ENCODE measurements at places on chromosomes 6 and 20. TPM values are rescaled to one million over a fixed set of nuclear protein-coding genes. Genes with fewer than 3 reads are reported as not detected.

BTNL2 gene
- not detected for total RNA-seq

LY6G5B gene
- 11.0 TPM for total RNA-seq

TNNC2 gene
- not detected for total RNA-seq

VPS52 gene
- 59.7 TPM for total RNA-seq

SASH1 gene
- total RNA-seq = 103 TPM

CST3 gene
- 727 TPM for total RNA-seq

- no peak for DNase-seq
Observed at GRCh38 chr20:32435449-32436107, 77.4 kb downstream of the ASXL1 start.

DNA sequence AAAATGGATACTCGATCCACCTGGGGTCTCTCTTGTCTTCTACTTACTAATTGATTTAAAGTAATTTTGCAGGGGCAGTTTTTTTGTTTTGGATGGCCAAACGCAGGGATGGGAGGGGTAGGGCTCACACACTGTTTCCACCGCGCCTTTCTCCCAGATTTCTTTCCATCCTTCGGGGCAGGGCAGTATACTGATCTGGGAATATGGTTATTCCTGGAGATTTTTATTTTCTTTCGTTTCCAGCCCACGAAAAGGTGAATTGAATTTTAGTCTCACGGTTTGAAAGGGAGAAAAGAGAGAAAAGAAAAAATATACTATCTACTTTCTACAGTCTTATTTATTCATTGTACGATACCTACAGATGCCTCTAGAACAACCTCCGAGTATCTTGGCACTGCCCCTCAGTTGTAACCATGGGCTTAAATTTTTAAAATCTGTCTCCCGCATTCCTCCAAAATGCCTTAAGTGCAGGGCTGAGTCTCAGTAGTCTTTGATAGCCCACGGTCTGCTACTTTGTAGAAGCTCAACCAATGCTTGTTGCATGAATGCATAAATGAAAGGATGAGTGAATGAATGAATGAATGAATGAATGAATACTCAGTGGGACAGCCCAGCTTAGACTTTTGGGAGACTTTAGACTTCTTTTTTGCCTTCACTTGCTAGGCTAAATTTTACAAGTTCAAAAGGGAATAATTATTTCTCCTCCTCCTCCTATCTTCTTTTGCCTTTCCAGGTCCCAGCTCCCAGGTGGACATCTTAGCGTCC is 18.1 kb upstream of the TRIM27 start:
- no peak for DNase-seq

- no peak for DNase-seq
Observed at GRCh38 chr6:6037179-6037578, 30.5 kb upstream of the NRN1 start.

- DNase-seq = no peak
Observed at GRCh38 chr20:52280407-52280806, 88.8 kb upstream of the ZFP64 start.

GRCh38 chr6:10166031-10166430 is 248.8 kb downstream of the TFAP2A start:
- no peak for DNase-seq

- no peak for DNase-seq
Observed at GRCh38 chr20:16069389-16070010, 503.7 kb downstream of the KIF16B start.

DNA sequence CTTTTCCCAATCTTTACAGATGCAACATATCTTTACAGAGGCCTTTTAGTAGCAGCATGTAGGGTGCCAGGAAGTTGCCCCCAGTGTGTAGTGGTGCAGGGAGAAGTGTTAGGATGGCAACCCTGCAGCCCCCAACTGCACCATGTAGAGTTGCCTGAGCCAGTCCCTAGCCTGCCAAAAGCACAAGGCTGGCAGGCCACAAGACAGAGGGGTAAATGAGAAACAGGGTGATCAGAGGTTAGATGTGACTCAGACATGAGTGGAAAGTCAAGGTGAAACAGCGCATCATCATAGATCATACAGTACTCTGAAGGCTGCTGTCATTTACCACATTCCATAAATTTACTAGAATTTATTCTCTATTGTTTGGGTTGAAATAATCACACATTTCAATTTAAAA is 467.5 kb downstream of the PRKN start:
- no peak for DNase-seq

DNA sequence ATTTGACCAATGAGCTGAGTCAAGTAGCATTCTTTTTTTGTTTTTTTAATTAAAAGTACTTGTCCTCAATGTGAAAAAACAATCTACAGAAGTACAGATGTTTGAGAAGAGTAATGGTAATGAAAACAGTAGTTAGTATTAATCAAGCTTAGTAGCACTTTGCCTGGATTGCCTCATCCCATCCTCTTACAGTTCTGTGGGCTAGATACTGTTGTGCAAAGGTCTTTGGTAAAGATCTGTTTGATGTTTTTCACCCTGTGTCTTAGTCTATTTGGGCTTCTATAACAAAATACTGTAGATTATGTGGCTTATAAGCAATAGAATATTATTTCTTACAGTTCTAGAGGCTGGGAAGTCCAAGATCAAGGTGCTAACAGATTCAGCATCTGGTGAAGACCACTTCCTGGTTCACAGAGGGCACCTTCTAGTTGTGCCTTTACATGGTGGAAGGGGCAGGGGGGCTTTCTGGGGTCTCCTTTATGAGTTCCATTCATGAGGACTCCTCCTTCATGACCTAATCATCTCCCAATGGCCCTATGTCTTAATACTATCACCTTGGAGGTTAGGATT is 84.3 kb downstream of the SHLD1 start:
- DNase-seq = no peak

All from lower lobe of right lung (tissue), 2 donors.